ENCODE measurements at places on chromosomes 7 and 10.

- DNase-seq: no peak
Measured at GRCh38 chr7:84025332-84025927, 169.2 kb downstream of the SEMA3A start.

GRCh38 chr7:38448054-38448453, 174.6 kb upstream of the TARP start:
- no peak for DNase-seq

DNA sequence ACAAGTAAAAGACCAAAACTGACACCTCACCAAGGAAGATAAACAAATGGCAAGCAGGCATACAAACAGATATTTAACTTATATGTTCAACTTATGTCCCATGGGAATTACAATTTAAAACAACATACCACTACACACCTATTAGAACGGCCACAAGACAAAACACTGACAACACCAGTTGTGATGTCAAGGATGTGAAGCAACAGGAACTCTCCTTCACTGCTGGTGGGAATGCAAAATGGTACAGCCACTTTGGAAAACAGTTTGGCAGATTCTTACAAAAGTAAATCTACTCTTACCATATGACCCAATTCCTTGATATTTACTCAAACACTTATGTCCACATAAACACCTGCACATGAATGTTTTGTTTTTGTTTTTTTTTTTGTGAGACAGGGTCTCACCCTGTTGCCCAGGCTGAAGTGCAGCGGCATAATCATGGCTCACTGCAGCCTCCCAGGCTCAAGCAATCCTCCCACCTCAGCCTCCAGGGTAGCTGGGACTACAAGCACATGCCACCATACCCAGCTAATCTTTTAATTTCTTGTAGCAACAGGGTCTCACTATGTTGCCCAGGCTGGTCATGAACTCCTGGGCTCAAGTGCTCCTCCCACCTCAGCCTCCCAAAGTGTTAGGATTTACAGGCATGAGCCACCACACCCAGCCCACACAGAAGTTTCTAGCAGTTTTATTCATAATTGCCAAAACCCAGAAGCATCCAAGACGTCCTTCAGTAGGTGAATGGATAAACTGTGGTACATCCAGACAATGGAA, 27.3 kb downstream of the HERC4 start:
- DNase-seq: no peak

GRCh38 chr7:113374955-113375354, 256.6 kb upstream of the SMIM30 start:
- DNase-seq: no peak

DNA sequence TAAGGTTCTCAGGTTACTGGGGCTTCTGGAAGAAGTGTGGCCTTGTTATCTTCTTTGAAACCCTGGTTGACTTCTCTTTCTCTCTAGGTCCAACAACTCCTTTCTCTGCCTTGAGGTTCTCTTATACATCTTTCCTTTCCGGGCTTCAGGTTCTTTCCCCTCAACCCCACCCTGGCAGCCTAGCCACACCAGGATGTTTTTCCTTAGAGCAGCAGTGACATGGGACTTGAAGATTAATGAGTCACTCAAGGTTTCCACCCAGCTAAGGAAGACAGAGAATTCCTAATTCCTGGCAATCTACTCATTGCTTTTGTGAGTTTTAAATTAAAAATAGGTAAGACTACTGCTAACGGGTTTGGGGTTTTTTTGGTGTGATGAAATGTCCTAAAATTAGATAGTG, 121.8 kb upstream of the HPS1 start:
- DNase-seq: no peak

DNA sequence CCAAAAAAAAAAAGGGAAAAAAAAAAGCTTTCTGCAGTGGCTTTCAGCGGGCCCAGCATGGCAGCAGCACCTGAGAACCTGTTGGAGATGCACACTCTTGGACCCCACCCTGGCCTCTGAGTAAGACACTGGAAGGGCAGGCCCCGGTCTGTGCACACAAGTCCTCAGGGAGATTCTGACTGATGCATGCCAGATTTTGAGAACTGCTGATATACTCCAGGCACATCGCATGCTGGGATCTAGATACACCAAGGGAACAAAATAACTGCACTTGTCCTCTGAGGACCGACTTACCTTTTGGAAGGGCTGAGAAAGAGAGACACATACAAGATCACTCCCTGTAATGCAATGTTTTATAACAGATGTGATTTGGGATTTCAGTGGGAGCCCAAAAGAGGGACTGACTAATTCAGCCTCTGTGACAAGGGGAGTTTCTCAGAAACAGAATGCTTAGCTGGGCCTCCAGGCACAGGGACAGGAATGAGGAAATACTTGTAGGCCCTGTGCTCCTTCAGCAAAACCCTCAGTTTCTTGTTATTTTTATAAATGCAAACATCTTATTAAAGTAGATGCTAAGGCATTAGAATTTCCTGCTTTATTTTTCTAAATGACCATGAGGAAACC, 8.2 kb downstream of the EGFR start:
- DNase-seq: no peak

DNA sequence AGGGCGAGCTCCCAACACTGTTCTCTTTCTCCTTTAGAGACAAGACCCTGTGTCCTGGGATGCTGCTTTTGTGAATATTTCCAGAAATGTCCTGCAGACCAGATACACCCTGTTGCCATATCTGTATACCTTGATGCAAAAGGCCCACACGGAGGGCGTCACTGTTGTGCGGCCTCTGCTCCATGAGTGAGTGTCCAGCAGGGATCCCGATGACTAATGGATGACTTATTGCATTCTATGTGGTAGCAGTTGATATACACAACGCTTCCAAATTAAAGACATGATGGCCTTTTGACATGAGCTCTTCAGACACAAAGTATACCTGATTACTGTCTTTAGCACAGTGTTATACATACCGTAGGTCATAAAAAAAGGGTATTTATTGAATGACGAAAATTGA, 45.0 kb upstream of the MGAM2 start:
- no peak for DNase-seq

- DNase-seq: no peak
Measured at GRCh38 chr10:121580276-121581116, 17.7 kb downstream of the FGFR2 start.

- DNase-seq: no peak
Measured at GRCh38 chr7:114519240-114519639, 104.6 kb downstream of the FOXP2 start.

GRCh38 chr7:127080576-127080975, 172.2 kb downstream of the GRM8 start:
- no peak for DNase-seq

DNA sequence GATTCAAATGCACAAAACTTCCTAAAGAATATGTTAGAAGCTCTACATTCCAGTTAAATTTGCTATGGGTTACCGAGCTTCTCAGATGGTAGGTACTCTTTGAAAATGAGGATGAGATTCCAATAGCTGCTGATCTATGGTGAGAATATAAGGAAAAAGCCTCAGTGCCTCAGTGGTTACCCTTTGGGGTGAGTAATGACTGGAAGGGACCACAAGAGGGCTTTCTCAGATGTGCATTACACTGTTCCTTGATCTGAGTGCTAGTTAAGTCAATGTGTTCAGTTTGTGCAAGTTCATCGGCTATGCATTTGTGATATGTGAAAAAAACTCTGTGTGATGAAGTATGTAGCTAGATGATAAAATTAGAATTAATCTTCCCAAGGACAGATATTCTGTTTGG, 3.5 kb downstream of the NRCAM start:
- no peak for DNase-seq

DNA sequence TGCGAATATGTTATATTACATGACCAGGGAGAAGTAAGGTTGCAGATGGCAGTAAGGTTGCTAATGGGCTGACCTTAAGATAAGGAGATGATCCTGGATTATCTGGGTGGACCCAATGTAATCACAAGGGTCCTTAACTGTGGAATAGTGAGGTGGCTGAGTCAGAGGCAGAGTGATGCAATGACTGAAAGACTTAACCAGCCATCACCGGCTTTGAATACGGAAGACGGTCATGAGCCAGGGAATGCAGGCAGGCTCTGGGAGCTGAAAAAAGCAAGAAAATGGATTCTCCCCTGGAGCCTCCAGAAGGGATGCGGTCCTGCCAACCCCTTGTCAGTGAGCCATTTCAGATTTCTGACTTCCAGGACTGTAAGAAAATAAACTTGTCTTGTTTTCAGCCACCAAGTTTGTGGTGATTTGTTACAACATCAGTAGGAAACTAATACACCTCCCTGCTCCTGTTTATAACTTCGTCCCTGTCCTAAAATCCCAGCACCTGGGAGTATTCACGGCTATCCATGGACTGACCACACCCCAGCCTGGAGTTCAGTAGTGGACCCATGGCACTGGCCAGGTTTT, 4.6 kb upstream of the C10orf95 start:
- DNase-seq: no peak

GRCh38 chr10:60957667-60958221, 13.8 kb upstream of the RHOBTB1 start:
- DNase-seq: no peak

GRCh38 chr7:106523482-106523881, 137.5 kb downstream of the CCDC71L start:
- no peak for DNase-seq

Data from stimulated activated CD4-positive, alpha-beta T cell treated with anti-CD3 and anti-CD28 coated beads, Interleukin-1b, Interleukin-23, amount 100 ng/mL, for 1 hour (primary cell).